Astrocyte (in vitro differentiated cells and primary cell): ENCODE measurements at places on chromosomes 3 and 15. TPM values are rescaled to one million over a fixed set of nuclear protein-coding genes. Genes with fewer than 3 reads are reported as not detected.

TMEM87A gene
- total RNA-seq, result 39.6 and 40.9 TPM in 2 replicates

CYP1A2 gene
- total RNA-seq, result not detected in 2 replicates

GRCh38 chr3:174465177-174465576 lies 394.0 kb upstream of the NAALADL2 start:
- no peaks in the 10 kb centered on the region for H3K36me3 ChIP-seq
- H3K27me3 ChIP-seq, result no peaks in the 10 kb centered on the region
- no peak overlapping the region for H3K27ac ChIP-seq
- no peak overlapping the region for H3K4me3 ChIP-seq
- no peak for DNase-seq

GRCh38 chr3:127888564-127889107 lies 26.4 kb upstream of the KBTBD12 start:
- peaks cover 30% of the 10 kb centered on the region for H3K4me1 ChIP-seq
- DNase-seq, result no peak
- H3K27ac ChIP-seq, result peak overlapping the region; percentile 15
- H3K27me3 ChIP-seq, result no peaks in the 10 kb centered on the region
- H3K4me3 ChIP-seq, result no peak overlapping the region

DNA sequence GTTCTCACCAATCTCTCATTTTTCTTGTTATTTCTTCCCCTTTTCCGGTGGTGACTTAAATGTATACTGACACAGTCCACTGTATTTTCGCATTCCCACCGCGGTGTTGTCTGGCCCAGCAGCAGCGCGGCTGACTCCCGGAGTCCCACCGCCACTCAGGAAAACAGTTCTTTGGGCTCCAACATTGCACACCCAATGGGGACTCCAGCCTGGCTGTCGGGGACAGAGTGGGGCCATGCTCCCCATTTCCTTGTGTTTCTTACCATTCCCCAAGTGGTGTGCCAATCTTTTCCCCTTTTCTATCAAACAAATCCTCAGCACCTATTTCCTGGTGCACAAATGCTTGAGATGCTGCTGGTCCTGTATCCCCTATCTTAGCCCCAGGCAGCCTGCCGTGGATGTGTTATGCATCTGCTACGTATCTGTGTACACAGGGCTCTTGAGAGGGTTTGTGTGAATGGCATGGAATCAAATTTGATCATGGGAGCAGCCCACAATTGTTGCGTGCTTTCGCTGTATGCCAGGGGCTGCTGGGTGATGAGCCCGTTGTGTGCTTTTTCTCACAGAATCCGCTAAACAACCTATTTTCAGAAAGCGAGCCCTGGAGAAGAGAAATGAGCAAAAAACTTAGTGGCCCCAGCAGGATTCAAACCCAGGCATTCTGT lies 219.1 kb upstream of the RGMA start:
- H3K27ac ChIP-seq, result no peak overlapping the region
- H3K36me3 ChIP-seq, result no peaks in the 10 kb centered on the region
- H3K27me3 ChIP-seq, result no peaks in the 10 kb centered on the region
- H3K4me3 ChIP-seq, result no peak overlapping the region
- DNase-seq, result no peak

GRCh38 chr15:83285979-83286553 lies 1.6 kb upstream of the BNC1 start:
- no peaks in the 10 kb centered on the region for H3K27me3 ChIP-seq
- H3K4me1 ChIP-seq, result peaks cover 40% of the 10 kb centered on the region
- DNase-seq, result peak; percentile 94
- H3K4me3 ChIP-seq, result no peak overlapping the region

DNA sequence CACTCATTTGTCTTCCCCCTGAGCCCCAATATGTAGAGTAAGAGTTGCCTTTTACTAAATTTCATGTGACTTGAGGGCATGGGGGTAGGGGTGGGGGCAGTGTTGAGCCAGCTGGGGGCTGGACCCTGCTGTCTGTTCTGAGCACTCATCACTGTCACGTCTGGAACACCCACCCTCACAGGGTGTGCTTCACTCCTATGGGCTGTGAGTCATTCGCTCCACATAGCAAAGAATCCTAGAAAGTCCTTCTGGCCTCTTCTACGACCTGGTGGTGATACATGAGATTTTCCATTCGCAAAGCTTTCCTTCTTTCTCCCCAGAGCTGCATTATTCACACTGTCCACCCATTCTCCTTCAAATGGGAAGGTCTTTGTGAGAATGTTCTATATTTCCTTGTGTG lies 43.6 kb upstream of the MGLL start:
- no peak overlapping the region for H3K27ac ChIP-seq
- H3K4me1 ChIP-seq, result no peaks in the 10 kb centered on the region
- no peak overlapping the region for H3K4me3 ChIP-seq
- no peaks in the 10 kb centered on the region for H3K27me3 ChIP-seq
- no peaks in the 10 kb centered on the region for H3K36me3 ChIP-seq

- H3K4me3 ChIP-seq, result no peak overlapping the region
- no peak for DNase-seq
- no peaks in the 10 kb centered on the region for H3K4me1 ChIP-seq
- H3K27ac ChIP-seq, result no peak overlapping the region
Observed at GRCh38 chr3:151940481-151940880, 67.0 kb downstream of the SUCNR1 start.

GRCh38 chr15:98154863-98155262 lies 194.4 kb downstream of the ARRDC4 start:
- H3K4me1 ChIP-seq, result peaks cover 14% of the 10 kb centered on the region

DNA sequence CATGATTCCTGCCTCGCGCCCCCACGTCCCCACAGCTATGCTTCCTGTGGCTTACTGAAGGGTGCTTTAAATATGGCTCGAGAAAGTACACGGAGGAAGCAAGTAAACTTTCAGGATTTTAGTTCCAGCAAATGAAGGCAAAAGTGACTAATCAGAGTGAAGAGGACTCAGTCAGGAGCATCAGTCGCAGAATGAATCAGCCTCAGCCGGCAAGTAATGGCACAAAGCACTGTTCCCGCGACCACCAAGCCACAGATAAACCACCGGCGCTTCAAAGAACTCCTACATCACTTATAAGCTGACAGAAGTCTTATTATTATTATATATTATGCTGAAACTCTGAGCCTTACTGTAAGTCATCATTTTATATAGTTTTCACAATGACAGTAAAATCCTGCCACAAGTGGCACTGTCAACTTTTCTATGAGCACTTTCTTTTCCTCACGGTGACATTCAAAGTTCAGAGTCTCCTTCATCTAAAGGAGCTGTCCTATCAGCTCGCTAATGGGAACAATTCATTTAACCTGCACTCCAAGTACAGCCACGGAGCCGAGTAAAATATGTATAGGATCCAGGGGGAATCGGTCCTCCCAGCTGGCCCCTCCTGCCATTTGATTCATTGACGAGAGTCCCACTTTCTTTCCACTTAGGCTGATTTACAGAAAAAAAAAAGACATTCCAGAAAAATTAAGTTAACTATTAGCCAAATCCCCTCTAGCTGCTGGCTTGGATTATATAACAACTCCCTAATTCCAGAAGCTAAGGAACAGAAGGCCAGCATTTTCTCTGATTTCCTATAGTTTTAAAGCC lies 217.0 kb upstream of the ICE2 start:
- no peaks in the 10 kb centered on the region for H3K27me3 ChIP-seq
- no peak overlapping the region for H3K4me3 ChIP-seq
- H3K36me3 ChIP-seq, result no peaks in the 10 kb centered on the region
- DNase-seq, result peak; percentile 47

DNA sequence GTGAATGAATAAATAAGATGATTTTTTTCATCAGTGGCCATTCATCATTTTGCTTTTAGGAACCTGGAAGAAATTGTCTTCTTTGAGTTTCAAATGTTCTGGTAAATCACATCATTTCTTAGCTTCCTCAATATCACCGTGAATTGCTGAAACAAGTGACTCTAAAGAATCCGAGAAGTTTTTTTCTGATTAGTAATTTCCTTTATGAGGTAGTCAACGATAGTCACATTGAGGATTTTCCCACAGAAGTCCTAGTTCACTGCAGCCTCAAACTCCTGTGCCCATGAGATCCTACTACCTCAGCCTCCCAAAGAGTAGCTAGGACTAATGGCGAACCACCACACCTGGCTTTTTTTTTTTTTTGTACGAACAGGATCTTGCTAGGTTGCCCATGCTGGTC lies 3.6 kb upstream of the TMPRSS7 start:
- H3K4me1 ChIP-seq, result no peaks in the 10 kb centered on the region
- DNase-seq, result no peak
- H3K36me3 ChIP-seq, result no peaks in the 10 kb centered on the region
- no peak overlapping the region for H3K4me3 ChIP-seq
- no peak overlapping the region for H3K27ac ChIP-seq

- DNase-seq, result no peak
- peak overlapping the region; percentile 58 for H3K4me3 ChIP-seq
- H3K27me3 ChIP-seq, result no peaks in the 10 kb centered on the region
- peaks cover 36% of the 10 kb centered on the region for H3K4me1 ChIP-seq
- H3K36me3 ChIP-seq, result peaks cover 6% of the 10 kb centered on the region
- H3K27ac ChIP-seq, result peak overlapping the region; percentile 44
Observed at GRCh38 chr3:194487289-194488054, 670 bp upstream of the ATP13A3 start.

- no peaks in the 10 kb centered on the region for H3K27me3 ChIP-seq
- no peak overlapping the region for H3K4me3 ChIP-seq
- no peak overlapping the region for H3K27ac ChIP-seq
- no peak for DNase-seq
Observed at GRCh38 chr15:61130950-61131942, 97.9 kb downstream of the RORA start.

GRCh38 chr3:176584413-176585176 lies 612.7 kb downstream of the TBL1XR1 start:
- no peaks in the 10 kb centered on the region for H3K27me3 ChIP-seq
- H3K4me1 ChIP-seq, result no peaks in the 10 kb centered on the region
- no peaks in the 10 kb centered on the region for H3K36me3 ChIP-seq
- DNase-seq, result peak; percentile 27
- H3K4me3 ChIP-seq, result no peak overlapping the region

DNA sequence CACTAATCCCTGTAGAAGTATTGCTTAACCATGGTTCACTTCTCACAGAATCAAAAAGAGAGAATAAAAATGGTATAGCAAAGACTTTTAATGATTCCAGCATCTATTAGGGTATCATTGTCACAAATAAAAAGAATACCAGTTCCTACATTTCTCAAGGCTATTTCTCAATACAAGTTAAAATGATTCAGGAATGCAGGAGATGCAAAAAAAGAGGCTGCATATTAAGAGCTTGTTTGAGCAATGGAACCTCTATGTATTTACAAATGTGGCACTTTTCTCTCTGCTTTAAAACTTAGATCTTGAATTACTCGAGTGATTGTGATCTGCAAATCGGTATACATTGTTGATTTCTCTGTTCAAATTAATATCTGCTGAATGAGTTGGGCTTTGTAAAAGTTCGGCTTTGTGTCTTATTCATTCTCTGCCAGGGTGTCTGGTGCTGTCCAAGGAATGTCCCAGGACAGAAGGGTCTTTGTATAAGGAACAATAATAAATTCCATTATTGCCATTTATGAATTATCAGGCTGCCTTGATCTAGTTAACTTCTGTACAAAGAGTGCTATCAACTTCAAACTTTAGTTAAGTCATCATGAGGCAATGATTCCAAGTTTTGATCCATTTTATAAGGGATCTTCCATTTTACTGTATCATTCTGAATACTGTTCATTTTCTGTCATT lies 364.2 kb downstream of the RBMS3 start:
- no peak for DNase-seq
- H3K27ac ChIP-seq, result no peak overlapping the region
- H3K4me1 ChIP-seq, result peaks cover 13% of the 10 kb centered on the region
- H3K4me3 ChIP-seq, result no peak overlapping the region

- no peak overlapping the region for H3K27ac ChIP-seq
- no peaks in the 10 kb centered on the region for H3K4me1 ChIP-seq
- DNase-seq, result no peak
- no peaks in the 10 kb centered on the region for H3K36me3 ChIP-seq
Observed at GRCh38 chr3:13939206-13939605, 59.3 kb upstream of the WNT7A start.

DNA sequence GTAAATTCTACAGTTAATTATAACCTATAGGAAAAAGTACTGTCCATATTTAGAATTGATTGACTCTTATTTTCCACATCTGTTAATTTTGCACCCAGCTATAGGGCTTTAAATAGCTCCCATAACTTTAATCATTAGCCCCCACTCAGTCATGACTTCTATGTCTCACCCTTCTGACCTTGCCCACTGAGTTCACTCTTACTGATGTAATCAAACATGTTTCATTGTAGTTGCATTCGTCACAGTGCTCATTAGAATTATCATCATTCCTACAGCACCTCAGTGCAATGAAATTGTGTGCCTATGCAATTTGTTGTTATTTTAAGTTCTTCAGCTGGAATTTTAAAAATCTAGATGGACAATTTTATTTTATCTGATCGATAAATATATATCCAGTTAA lies 151.4 kb downstream of the TIGIT start:
- no peak for DNase-seq
- H3K36me3 ChIP-seq, result no peaks in the 10 kb centered on the region
- no peak overlapping the region for H3K27ac ChIP-seq
- peaks cover 14% of the 10 kb centered on the region for H3K4me1 ChIP-seq
- no peaks in the 10 kb centered on the region for H3K27me3 ChIP-seq

DNA sequence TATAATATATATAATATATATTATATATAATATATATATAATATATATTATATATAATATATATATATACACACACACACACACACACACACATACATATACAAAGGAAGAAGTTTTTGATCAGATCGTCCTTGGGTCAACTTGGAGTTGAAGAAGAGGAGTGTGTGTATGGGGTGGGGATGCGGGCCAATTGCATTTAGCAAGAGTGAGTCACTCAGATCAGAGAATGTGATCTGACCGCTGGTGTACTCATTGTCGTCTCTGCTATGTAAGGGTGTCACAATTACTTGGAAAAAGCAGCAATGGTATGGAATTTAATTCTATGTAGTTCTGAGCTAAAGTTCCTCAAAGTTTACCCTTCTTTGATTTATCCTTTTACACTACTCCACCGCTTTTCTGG lies 4.6 kb upstream of the VGLL3 start:
- H3K36me3 ChIP-seq, result no peaks in the 10 kb centered on the region
- no peak overlapping the region for H3K4me3 ChIP-seq
- H3K27me3 ChIP-seq, result no peaks in the 10 kb centered on the region
- H3K27ac ChIP-seq, result peak overlapping the region; percentile 82
- DNase-seq, result peak; percentile 92

DNA sequence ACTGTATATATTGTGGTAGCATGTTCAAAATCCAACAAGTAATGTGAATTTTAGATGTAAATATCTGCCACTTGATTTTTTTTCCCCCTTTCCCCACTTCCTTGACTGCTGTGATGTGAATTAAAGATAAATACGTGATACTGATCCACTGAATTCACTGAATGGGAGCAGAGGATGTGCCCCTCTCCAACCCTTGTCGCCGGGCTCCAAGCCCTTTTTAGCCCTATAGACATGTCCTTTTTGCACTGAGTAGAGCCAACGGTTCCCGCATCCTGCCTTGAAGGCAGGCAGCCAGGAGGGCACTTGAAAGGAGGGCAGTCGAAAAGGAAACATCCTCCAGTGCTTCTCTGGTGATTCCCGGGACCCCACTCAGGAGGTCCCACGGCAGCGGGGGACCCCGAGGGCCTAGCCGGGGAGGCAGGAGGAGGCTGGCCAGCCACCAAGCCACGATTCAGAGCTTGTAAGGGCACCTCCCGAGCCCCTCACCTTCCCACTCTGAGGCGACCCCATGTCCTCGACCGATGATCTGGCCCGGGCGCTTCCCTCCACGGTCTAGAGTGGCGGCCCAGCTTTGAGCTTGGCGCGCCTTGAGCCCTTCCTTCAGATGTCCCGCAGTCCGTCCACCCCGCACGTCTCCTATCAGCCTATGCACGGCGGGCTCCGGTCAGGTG lies 901 bp upstream of the MANF start:
- H3K4me1 ChIP-seq, result peaks cover 32% of the 10 kb centered on the region
- peak overlapping the region; percentile 98 for H3K27ac ChIP-seq
- no peaks in the 10 kb centered on the region for H3K27me3 ChIP-seq
